ENCODE measurements at places on chromosomes 6 and 20.

DNA sequence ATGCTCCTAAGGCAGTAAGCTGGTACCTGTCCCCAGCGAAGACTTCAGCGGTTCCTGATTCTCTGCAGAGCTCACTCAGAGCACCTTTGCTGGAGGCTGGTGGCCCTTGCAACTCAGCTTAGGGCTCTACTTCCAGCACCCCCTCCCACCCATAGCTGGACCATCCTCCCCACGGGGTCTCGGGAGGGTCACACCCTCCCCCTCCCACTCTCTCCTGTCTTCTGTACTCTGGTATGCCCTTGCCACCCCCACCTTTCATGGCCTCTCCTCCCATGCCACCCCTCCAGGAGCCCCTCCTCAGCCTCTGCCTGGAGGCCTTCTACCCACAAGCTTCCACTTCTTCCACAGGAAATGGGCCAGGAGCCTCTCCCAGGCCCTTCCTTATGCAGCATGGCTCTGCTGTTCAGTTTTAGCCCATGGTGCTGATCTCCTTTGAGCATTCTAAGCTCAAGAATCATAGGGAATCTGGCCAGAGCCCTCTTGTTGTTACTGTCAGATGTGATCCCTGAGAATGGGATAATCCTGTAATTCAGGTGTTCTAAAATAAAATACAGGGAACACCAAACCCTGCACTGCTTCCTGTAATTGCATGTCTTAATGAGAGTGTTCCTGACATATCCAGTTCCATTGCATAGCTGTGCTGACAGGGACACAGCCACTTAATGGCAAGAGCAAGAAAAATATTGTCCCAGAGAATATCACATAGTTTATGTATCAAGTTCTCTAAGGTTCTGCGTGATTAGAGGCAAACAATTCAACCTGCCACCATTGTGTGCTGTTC, 142.1 kb downstream of the SYNDIG1 start:
- no peak for DNase-seq

GRCh38 chr20:52682237-52682636, 289.9 kb upstream of the TSHZ2 start:
- no peak for DNase-seq

- no peak for DNase-seq
Measured at GRCh38 chr6:68695838-68696237, 60.8 kb downstream of the ADGRB3 start.

DNA sequence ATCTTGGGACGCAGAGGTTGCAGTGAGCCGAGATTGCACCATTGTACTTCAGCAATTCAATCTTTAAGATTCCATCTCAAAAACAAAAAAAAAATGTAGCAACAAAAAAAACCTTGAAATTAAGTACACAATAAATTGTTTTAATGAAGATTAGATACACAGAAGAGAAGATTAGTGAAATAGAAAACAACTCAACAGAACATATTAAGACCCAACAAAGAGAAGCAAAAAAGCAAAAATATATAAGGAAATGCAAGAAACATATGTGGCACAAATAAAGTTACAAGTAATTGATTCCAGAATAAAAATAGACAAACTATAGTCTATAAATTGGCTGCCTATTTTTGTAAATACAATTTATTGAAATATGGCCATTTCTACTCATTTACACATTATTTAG, 445.2 kb downstream of the EPM2A start:
- no peak for DNase-seq

GRCh38 chr20:4153251-4153650, 137.9 kb upstream of the RNF24 start:
- DNase-seq, result no peak

GRCh38 chr20:57661746-57662455, 41.7 kb upstream of the ZBP1 start:
- no peak for DNase-seq

DNA sequence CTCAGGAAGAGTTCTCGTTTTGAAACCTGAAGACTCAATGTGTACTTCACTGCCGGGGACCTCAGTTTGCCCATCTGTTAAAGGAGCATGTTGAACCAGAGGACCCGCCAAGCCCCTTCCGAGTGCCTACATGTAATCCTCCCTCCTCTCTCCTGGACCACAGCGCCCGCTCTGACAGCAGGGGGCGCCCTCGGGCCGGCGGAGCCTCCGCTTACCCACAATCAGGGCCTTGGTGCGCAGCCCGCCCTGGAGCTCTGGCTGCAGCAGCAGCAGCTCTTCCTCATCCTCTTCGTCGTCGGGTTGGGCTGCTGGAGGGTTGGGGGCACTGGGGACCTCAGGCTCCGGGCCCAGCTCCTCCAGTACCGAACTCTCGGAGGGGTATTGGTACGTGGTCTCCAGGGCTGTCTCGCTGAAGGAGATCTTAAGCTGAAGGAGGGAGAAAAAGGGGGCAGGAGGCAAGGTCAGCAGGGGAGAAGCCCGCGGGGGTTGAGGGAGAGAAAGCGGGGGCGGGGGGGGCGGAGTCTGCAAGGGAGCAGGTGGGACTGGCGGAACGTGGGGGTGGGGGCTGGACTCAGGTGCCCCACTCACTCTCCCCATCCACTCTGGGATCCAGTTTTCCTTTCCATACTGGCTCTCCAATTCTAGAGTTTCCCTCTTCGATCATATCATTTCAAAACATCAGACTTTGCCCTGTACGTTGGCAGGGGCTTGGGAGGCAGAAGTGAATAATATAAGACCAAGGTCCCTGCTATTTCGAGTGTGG, 6.3 kb upstream of the DHX16 start:
- peak; percentile 80 for DNase-seq

GRCh38 chr6:162845972-162846371, 118.2 kb downstream of the PACRG start:
- DNase-seq, result no peak

DNA sequence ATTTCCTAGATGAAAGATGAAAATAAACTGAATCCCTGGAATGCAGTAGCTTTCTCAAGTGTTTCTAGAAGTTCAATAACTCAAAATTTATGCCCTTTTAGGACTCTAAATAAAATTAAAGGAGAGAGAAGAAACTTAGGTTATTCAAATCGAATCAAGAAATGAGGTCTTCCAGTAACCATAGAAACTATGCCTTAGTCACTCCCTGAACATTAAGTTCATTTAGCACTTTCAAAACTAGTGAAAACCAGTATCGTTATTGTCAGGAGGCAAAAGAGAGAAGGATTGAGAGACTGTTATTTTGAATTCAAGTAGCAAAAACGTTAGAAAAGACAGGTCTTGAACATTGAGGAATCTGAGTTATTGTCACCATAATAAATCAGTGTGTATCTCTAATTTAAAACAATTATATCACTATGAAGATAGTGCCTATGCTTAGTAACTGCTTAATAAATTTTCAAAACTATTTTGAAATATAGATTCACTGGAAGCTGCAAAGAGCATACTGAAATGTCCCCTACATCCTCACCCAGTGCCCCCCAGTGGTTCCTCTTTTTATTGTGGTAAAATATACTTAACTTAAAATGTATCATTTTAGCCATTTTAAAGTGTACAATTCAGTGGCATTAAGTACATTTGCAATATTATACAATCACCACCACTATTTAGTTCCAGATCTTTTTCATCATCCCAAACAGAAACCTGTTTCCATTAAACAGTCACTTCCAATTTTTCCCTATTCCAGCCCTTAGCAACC, 4.6 kb downstream of the RPP21 start:
- no peak for DNase-seq

- no peak for DNase-seq
Measured at GRCh38 chr6:113351173-113351834, 505.8 kb upstream of the MARCKS start.

DNA sequence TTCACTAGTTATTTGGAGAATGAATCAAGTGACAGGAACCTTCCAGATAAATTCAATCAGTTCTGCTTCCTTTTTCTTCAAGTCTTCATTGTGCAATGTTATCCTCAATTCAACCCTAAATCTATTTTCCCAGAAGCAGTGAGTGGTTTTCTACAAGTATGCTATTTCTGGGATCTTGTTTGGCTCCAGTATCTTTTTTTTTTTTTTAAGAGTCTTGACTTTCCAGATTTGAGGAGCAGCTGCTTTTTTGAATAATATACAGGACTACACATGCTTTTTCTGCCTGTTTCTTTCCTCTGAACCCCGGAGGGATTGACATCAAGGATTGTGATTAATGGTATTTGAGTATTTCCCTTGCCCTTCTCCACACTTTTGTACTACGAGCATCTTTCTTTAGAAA, 339.2 kb upstream of the JAG1 start:
- no peak for DNase-seq

- DNase-seq, result no peak
Measured at GRCh38 chr20:51026269-51026668, 3.4 kb upstream of the KCNG1 start.

- DNase-seq, result no peak
Measured at GRCh38 chr6:41371992-41372831, 36.8 kb downstream of the NCR2 start.

DNA sequence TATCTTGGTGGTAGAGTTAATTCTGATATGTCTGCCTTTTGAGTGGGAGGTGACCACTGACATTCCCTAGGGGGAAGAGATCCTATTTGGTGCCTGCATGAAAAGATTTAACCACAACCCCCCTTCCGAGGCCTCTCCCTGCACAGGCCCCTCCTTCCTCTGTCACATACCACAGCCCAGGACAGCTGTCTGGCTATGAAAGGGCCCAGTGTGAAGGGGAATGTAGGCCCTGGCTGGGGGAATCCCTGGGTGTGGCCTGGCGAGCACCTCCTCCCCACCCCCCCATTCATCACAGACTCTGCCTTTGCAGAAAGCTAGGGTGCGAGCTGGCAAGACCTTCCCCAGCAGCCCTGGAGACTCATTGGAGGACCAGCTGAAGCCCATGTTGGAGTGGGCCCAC, 27.4 kb upstream of the MAPRE1 start:
- no peak for DNase-seq

DNA sequence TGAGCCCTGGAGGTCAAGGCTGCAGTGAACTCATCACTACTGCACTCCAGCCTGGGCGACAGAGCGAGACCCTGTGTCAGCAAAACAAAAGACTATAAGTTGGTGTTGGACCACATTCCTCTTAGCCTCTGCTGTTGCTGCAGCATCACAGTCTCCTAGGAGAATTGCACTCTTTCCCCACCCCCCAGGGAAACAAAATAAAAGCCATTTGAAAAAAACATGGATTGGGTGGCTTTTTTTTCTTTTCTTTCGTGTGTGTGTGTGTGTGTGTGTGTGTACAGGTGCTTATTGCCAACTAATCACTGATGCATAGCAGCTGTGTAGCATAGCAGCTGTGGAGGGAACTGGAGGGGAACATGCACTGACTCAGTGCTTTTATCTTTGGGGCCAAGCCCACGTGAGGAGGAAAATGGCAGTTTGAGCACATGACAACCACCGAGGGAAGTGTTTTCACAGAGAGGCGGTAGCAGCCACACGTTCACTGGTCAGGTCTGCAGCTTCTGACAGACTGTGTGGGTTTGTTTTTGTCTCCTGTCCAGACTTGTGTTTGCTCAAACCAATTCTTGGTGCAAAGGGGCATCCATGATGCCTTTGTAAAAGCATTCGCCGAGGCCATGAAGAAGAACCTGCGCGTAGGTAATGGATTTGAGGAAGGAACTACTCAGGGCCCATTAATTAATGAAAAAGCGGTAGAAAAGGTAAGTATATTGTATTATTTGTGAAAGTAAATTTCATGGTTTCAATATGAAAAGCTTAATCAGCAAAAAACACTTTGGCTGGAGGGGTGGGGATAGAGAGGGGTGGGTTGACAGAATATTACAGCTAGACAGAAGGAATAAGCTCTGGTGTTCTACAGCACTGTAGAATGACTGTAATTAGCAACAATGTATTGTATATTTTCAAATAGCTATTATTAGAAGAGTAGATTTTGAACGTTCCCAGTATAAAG, 27.7 kb downstream of the ALDH5A1 start:
- DNase-seq, result no peak

- no peak for DNase-seq
Measured at GRCh38 chr6:11538052-11538818, 686 bp downstream of the TMEM170B start.

GRCh38 chr20:9218531-9218961, 149.7 kb downstream of the PLCB4 start:
- no peak for DNase-seq

DNA sequence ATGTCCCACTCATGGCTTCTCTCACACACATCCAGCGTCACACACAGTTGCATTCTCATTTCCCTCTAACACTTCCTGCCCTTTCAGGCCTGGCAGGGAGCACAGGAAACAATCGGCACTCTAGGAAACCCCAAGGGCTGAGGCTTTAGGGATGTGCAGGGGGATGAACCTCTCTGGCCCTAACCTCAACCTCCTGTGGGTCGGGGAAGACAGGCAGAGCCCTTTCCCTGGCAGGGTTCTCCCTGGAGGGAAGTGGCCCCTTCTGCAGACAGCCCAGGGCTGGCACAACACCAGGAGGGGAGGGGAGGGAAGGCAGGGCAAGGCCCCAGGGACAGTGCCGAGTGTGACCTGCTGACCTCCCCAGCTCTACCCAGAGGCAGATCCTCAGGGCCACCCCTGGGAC, 2.7 kb downstream of the TEAD3 start:
- no peak for DNase-seq

DNA sequence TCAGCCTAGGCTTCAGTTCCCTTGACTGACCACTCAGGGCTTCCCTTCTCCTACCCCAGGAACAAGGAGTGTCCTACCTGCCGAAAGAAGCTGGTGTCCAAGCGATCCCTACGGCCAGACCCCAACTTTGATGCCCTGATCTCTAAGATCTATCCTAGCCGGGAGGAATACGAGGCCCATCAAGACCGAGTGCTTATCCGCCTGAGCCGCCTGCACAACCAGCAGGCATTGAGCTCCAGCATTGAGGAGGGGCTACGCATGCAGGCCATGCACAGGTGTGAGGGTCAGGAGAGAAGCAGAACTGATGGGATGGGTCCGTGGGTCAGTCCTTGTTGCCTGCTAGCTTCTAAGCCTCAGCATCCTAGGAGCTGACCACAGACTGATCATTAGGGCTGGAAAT, 1.6 kb downstream of the RING1 start:
- DNase-seq, result no peak

GRCh38 chr6:154359161-154359574, 2.6 kb upstream of the IPCEF1 start:
- no peak for DNase-seq

GRCh38 chr6:144544266-144544830, 259.2 kb downstream of the UTRN start:
- DNase-seq, result no peak

- DNase-seq, result no peak
Measured at GRCh38 chr20:36802326-36803222, 29.0 kb upstream of the DSN1 start.

GRCh38 chr6:44464527-44465310, 77.2 kb downstream of the CDC5L start:
- DNase-seq, result no peak

GRCh38 chr6:25112322-25112773, 166.8 kb upstream of the CARMIL1 start:
- DNase-seq, result no peak

GRCh38 chr20:61872371-61872900, 193.2 kb downstream of the TAF4 start:
- DNase-seq, result no peak

GRCh38 chr6:157898169-157898568, 75.1 kb downstream of the SNX9 start:
- no peak for DNase-seq

Data from stimulated activated CD4-positive, alpha-beta T cell treated with anti-CD3 and anti-CD28 coated beads, Interleukin-12 subunit alpha, Interleukin-12 subunit beta, amount 100 ng/mL, for 24 hours (primary cell).